GM12892 (cell line): ENCODE measurements at places on chromosomes 5 and 9.

DNA sequence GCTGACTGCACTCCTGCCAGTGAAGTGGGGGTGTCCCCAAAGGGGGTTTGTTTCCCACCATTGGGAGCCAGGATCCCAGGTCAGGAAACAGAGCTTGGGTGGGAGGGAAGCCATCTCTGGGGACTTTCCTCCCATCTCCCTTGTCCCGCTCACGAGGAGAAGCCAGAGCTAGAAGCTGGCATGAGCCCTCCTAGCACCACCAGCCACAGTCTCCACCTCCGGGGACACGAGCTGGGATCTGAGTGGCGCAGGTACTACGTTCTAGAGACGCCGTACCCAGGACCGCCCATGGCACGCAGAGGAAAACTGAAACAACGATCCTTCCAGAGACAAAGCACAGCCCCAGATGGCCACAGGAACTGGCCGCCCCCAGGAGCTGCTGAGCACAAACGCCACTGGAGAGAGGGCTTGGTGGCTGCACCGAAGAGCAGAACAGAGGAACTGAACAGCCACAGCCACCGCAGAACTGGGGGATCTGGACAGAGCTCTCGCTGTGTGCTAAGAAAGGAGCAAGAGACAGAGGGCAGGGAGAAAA lies 29.8 kb downstream of the ADAMTS2 start:
- DNase-seq = no peak

DNA sequence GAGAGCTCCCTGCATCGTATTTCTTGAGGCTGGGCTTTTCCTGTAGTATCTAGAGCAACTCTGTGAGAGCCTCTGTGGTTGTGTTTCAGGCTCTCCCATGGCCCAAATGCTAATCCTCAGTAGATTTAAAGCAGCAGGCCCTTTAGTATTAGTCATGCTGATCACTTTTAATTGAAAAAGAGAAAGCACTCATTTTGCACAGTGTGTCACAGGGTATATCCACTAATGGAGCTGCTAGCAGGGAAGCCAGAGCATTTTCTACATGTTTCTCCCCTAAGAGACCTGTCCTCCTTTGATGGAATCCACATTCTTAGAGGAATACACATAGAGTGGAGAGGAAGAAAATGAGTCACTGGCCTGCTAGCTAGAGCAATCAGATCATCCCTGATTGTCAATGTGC lies 348.5 kb downstream of the TMEM232 start:
- DNase-seq = no peak

DNA sequence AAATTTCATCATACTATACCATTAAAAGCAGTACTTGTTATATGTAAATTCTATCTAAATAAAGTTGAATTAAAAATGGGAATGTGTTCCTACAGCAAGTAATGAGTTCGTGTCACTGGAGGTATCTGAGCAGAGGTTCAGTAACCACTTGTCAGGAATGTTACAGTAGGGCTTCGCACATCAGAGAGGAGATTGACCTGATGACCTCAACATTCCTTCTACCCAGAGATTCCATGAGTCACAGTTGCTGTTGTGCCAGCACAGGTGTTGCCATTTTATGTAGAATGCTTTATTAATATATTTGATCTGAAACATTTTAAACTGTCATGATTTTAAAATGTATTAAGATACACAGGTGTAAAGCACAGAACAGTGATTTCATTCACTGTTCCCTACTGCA lies 60.3 kb downstream of the STX17 start:
- DNase-seq = no peak

GRCh38 chr9:123999661-124000060 lies 11.9 kb upstream of the LHX2 start:
- DNase-seq = no peak

GRCh38 chr9:124133727-124134126 lies 122.2 kb downstream of the LHX2 start:
- no peak for DNase-seq
